Effector memory CD8-positive, alpha-beta T cell (primary cell): ENCODE measurements at places on chromosomes 1 and 21.
A peak's percentile ranks its signal among the peaks of the same experiment; 100 is the strongest.

DNA sequence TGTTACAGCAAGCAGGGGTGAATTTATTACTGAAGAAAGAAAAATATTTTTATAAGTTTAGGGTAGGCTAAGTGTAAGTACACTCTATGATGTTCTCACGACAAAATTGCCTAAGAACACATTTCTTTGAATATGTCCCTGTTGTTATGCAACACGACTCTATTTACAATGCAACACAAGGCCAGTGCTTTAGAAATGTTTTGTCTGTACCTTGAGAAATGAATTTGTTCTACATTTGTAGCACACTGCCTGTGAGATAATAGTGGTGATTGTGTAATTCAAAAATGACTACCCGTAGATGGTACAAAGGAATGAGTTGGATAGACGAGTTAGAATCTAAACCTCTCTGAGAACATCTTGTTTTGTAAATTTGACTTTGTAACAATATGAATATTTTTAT lies 63.7 kb upstream of the IGSF5 start:
- no peak for DNase-seq

DNA sequence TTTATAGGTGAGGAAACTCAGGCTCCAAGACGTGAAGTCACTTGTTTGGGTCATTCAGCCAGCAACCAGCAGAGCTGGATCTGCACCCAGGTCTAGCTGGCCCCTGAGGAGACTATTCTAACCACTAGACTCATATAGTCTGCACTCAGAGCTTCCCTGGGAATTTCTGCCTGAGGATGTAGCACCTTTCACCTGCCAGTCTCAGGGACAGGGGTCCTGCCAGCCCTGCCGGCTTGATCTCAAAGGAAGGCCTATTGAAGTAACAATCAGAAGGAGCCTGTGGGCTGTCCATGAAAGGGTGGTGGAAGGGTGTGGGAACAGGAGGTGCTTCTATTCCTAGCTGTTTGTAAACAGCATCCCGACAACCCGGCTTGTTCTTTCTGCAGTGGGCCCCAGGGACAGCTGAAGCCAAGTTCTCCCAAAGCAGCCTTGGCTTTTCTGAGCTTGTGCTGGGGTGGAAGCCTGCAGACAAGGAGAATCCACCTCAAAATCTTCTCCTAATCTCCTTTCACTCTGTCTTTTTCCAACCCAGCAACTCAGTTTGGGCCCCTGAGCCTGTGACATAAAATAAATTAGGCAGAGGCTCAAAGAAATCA lies 7.8 kb downstream of the LMOD1 start:
- DNase-seq: no peak

DNA sequence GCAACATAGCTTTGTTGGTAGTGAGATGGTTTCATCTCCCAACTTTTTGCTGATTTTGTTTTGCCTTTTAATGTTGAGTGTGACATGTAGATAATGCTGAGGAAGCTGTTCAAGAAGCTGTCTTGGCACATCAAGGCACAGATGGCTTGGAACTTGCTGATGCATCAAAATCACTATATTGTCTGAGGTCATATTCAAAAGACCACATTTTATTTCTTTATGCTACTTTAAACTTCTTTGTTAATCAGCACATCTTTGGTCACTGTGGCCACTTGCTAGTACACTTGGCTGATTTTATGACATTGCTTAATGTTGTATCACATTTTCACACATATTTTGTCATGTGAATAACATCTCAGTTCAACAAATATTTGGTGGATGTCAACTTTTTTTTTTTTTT lies 87.1 kb upstream of the BCL10 start:
- DNase-seq: no peak

DNA sequence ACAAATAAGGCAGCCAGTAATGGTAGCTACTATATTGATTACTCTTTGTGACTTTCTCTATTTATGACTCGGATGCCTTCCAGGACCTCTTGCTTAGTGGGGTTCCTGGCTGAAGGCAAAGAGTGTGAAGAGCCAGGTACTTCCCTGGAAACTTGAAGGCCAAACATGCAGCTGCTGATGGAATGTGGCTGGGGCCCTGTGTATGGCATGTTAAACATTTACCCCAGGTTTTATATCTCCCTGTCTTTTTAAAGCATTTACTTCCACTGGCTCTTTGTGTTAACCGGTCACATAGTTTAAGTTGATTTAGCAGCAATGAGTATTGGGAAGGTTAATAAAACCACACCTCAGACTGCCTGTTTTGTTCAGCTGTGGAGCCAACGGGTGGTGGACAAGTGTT lies 45.7 kb upstream of the PAXBP1 start:
- DNase-seq: no peak

- DNase-seq: no peak
These were observed 322.5 kb upstream of the ADGRL2 start for GRCh38 chr1:81478219-81478618.

DNA sequence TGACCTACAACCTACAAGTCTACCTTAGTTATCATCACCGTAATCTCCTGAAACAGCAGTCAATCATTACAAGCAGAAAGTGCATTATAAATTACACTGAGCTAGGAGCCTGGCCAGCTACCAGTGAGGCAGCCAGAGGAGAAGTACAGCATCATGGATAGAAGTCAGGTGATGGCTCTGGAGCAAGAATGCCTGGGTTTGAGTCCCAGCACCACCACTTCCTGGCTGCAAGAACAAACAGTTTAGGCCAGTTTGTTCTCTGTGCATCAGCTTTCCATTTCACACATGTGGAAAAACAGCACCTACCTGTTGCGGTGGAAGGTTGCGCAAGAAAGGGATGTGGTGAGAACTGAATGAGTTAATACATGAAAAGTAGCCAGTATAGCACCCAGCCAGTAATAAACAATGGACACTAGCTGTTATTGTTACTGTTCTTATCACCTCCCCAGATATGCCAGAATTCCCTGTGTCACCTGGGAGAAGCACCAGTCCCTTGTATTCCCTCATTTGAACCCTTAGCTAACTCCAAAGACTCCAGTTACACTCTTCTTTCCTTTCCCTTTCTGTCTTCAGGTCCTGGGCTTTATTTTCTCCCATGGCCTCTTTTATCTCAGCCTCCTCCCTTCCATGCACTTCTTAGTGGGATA lies 9.0 kb downstream of the CREG1 start:
- DNase-seq: no peak

DNA sequence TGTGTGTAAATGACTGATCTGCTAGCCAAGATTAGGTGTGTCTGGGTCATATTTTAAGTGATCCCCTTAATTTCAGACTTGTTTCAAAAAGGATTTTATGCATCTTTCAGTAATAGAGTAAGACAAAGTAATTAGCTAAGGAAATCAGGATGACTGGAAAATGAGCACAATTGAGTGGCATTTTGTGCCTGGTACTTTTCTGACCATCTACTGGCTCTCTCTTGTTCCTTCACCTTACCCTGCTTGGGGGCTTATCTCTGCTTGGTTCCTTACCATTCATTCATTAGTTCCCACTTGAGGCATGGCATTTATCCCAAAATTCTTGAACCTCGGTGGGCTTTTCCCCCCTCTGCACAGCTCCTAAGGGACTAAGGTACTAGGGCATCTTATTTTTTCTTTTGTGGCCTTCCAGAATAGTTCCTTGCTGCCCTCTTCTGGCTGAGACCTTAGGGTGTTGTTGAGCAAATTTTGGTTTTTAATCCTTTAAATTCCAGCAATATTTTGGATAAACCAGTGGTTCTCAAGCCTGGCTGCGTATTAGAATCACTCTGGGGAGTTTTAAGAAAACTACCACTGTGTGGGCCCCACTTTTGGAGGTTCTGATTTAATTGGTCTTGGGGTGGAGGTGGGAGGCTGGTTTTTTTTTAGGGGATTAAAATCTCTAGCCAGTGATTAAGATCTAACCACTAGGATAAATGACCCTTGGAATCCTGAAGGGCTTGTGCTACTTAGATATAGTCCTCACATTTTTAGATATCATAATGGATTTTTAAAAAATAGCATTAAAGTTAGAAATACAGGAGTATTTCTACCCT lies 50.8 kb downstream of the HS2ST1 start:
- DNase-seq: peak; percentile 18

DNA sequence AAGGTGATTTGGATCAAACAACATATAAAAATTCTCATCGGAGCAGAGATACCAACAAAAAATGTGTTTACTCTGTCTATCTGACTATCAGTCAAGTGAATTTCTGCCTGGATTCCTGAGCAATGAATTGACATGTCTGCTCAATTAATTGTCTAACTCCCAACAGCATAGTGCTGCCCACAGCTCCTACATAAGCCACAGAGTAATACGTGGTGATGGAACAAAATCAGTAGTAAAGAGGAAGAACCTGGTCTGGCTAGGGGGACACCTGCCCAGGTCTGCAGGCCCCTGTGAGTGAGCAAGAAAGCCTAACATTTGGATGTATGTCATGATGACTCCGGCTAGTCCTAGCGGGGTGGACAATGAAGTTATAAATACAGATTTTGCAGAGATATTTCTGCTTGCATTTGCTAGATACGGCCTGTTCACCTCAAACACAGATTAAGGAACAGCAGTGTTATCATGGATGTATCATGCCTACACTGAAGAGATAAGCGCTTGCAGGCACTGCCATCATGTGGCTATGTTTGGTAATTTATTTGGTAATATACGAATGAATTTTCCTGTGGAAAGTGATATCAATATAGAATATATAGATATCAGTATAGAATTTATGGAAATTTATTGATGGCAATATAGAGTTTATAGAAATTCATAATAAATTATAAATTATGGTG lies 69.6 kb upstream of the LRRC8B start:
- peak; percentile 66 for DNase-seq

DNA sequence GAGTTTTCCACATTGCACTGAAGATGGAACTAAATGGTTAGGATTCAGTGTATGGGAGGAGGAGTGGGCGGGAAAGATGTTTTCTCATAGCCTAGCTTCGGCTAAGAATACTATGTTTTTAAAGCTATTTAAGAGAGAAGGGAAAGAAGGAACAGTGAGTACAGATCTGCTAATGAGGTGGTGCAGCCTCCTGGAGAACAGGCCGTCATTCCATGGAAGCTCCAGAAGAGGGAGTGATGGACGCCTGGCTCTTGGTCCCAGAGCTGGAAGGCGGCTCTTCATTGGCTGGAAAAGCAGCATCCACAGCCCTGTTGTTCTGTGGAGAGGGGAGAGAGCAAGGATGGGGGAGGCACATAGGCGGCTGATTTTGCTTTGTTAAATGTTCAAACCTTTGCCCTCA lies 6.9 kb downstream of the CAMK1G start:
- DNase-seq: no peak

GRCh38 chr1:115327270-115327669 lies 10.8 kb downstream of the NGF start:
- DNase-seq: no peak
